Melanocyte of skin (primary cell): ENCODE measurements at places on chromosomes 4 and X. TPM values are rescaled to one million over a fixed set of nuclear protein-coding genes. Genes with fewer than 3 reads are reported as not detected.

USP11 gene
- total RNA-seq = 52.9 and 61.3 TPM in 2 replicates

UCP1 gene
- not detected in 2 replicates for total RNA-seq

CITED1 gene
- total RNA-seq = 25.1 and 30.9 TPM in 2 replicates

CT45A1 gene
- not detected in 2 replicates for total RNA-seq

SCLT1 gene
- 17.8 and 18.6 TPM in 2 replicates for total RNA-seq

TMPRSS11D gene
- not detected in 2 replicates for total RNA-seq
